ENCODE measurements at places on chromosomes 5 and 9.
A peak's percentile ranks its signal among the peaks of the same experiment; 100 is the strongest.

DNA sequence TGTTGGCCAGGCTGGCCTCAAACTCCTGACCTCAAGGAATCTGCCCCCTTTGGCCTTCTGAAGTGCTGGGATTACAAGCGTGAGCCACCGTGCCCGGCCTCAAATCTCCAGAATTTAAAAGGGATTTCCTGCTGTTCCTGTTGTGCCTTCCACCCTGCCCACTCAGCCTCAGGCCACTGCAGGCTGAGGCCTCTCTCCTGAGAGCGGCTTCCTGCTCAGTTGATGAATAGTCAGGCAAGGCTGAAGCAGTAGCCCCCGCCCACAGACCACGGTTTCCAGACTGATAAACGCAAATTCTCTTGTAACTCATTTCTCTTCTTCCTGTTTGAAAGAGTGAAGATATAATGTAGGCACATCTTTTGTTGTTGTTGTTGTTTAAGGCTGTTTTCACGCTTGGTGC, 127.0 kb upstream of the PLCXD3 start:
- DNase-seq, result no peak

DNA sequence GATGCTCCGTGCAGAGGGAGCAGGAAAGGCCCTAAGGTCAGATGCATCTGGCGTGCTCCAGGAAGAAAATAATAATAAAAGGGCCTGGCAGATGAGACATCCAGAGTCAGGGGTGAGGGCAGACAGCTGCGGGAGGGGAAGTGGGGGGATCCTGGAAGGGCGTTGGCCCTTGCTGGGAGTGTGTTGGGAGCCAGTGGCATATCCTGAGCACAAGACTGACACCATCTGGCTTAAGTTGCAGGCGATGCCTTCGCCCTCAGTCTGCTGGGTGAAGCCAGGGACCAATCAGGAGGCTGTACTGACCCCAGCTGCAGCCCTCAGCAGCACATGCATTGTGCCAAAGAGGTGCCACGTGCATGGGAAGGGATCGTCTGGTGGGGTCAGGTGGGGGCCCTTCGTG, 3.8 kb downstream of the OR2V2 start:
- no peak for DNase-seq

GRCh38 chr9:34084562-34084961, 35.9 kb upstream of the UBAP2 start:
- DNase-seq, result peak; percentile 71

- no peak for DNase-seq
Observed at GRCh38 chr9:99978221-99978620, 71.8 kb downstream of the STX17 start.

DNA sequence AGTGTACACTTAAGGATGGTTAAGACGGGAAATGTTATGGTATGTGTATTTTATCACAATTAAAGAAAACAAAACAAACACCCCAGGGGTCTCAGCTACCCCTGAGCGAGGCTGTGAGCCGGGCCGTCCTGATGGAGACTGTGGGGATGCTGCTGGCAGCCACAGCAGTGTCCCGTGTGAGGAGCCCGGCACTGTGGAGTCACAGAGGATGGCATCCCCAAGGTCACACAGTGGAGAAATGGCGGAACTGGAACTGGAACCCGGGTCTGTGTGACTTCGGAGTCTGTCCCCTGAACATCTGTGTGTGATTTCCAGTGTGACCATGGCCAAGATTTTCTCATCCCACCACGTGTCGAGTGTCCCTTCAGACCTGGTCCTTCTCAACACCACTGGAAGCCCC, 80.7 kb upstream of the PHYKPL start:
- DNase-seq, result no peak

GRCh38 chr9:69412741-69413150, 87.7 kb downstream of the ENTREP1 start:
- DNase-seq, result peak; percentile 77

DNA sequence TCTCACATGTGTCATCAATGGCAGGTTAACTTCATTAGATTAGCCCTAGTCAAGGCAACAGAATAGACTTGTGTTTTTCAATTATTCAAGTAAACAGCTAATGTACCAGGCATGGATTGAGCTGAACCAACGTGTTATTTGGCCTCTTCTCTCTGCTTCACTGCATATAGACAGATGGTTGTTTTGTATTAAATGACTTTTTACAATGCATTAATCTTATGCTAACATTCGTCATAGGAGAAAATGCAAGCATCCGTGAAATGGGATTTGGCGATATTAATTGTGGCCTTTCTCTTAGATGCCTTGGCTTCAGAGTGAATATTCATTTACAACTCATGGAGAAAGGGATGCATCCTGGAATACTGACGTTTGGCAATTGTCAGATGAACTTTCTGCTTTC, 208.0 kb downstream of the KCTD16 start:
- DNase-seq, result no peak

DNA sequence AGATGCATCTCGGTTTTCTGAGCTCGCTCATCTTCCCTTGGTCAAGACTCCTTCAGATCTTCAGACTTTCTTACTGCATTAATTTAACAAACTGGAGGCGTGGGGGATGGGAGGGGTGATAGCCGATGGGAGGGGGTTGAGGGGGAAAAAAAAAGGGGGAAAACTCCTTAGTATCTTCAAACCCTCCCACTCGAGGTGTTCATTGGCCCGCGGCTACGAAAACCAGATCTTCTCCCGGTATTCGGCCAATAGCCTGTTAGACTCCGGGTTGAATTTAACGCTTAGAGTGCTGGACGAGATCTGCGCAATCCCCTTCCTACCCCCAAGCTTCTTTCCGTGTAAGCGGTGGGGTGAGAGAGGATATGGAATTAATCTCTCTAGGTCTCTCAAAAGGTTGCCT, 689 bp upstream of the GLRA1 start:
- no peak for DNase-seq

- no peak for DNase-seq
Observed at GRCh38 chr9:96885424-96885823, 31.1 kb upstream of the ZNF782 start.

GRCh38 chr9:22682961-22683699, 236.5 kb downstream of the DMRTA1 start:
- DNase-seq, result no peak

Measured in right hindlimb (tissue), 1 donor.